Stimulated activated CD4-positive, alpha-beta T cell treated with anti-CD3 and anti-CD28 coated beads, Interleukin-4, amount 100 ng/mL, for 4 hours (primary cell): ENCODE measurements at places on chromosomes 4 and X.

DNA sequence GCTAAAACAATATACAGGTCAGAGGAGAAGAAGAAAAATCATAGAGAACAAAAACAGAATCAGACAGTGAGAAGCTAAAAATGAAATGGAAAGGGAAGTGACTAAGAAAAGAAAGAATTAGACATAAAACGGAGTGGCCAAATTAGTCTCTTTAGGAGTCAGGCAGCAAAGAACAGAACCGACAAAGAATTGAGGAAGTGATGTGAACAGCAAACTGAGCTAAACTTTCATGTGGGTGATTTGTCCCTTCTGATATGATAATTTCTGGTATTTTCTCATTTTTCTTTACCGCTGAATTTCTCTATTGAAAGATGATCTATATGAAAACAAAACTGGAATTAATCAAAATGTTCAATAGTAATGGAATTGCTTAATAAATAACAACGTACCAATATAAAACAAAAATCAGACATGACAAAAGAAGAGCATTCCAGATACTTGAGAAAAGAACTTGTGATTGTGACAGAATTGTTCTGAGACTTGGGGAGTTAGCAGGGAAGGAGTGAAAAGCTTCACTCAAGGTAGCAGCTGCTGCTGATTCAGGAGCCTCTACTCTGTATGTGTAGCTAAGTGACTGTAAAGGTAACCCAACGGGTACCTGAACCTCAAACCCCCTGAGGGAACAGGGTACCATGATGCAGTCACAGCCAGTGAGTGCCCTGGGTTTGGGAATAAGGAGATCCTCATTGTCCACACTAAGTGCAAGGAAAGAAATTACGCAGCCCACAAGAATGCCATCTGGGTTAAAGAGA lies 8.8 kb downstream of the TAPT1 start:
- DNase-seq, result no peak

GRCh38 chr4:7299010-7299907 lies 106.9 kb downstream of the SORCS2 start:
- DNase-seq, result no peak

DNA sequence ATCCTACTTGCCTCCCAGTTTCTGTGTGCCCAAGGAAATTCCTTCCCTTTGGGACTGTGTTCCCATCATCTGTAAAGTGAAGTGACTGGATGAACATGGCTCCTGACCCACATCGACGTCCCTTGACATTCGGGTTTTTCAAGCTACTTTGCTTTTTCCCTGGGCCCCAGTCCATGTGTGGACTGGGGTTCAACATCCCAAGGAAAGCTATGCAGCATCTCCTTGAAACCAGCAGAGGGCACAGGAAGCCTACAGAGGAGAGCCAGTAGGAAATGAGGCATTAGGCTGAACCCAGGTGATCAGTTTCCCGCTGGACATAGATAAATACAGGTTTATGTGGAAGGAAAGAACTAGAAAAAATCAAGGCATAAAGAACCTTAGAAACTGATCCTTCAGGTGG lies 145.1 kb upstream of the ARHGEF9 start:
- DNase-seq, result no peak

GRCh38 chrX:84078991-84079390 lies 109.0 kb downstream of the RPS6KA6 start:
- DNase-seq, result no peak

GRCh38 chr4:70704931-70705182 lies 16.5 kb downstream of the UTP3 start:
- no peak for DNase-seq

- no peak for DNase-seq
Measured at GRCh38 chrX:10156199-10157031, at the start of gene CLCN4. Gene CLCN4 (plus strand): TSS chrX:10156975. CDS start chrX:10185033, 28,058 bp downstream.

- no peak for DNase-seq
Measured at GRCh38 chr4:164789047-164789446, 35.1 kb downstream of the SMIM31 start.

DNA sequence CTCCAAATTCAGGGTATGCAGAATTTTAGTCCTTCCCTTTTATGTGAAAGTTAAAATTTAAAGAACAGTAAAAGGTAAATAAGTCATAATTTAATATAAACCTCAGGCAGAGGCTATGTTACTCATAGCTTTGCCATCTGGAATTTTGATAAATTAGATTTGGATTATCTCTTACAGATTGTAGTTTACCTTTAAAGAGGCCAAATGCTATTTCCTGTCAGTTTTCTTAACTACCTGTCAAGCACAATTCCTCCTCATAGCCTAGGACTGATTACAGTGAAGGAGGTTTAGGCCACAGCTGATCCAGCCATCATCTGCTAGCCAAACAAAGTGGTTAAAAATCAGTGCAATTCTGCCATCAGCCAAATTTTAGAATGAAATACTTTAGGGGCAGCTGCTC lies 128.1 kb downstream of the MFAP3L start:
- DNase-seq, result no peak

DNA sequence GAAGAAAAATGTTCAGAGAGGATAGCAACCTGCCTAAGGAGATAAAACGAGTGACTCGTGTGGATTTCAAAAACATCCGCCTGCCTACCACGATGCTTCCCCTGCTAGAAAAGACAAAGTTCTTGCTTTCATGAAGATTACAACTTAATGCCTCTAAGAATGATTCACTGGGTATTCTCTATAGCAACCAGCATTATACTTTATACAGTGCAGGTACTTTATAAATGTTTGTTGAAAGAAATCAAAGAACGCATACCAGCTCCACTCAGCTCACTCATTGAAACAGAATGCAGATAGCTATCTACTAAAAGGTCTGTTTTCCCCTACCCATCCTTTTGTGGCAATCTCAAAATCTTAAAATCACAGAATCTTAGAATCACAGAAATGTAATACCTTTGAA lies 33.7 kb downstream of the GASK1B start:
- DNase-seq, result no peak

DNA sequence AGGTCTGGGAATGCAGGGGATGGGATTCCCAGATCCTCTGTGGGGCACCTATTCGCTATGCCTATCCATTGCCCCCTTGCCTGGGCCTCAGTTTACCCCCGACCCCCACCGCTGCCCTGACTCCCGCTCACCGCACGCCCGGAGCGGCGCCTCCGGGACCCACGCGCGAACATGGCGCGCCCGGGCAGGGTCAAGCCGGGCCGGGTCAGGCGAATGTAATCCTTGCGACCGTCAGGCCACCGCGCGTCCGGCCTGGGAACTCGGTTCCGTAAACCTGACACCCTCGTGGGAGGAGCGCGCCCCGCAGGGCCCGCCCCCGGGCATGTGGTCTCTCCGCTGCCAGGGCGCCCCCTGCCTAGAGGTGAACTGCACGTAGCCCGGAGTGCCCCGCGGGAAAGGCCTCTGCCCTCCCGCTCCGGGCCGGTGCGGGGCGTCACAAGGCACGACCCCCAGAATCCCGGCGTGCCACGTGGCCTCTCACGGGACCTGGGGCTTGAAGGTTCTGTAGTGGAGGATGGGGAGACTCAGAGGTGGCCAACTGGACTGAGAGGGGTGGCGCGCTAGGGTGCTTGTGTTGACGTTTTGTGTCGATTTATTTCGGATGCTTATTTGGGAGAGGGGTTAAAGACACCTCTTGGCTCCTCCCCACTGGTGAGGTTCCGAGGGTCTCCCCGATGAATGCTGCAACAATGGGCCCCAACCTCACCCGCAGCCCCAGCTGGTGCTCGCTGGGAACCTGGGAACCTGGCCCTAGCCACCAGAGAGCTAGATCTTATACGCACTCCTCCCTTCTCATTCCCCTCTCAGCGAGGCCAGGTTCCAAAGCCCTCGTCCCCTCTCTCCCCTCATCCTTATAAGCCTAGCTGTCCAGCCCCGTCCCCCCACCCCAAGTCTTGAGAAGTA lies at the start of gene PRICKLE3:
Gene PRICKLE3, minus strand, starts transcription at position 249 of the 903 bp plus-strand sequence. Its CDS starts 76 bp downstream, at position 173.
- peak; percentile 74 for DNase-seq

GRCh38 chrX:134679221-134679620 lies 20.9 kb upstream of the PLAC1 start:
- DNase-seq, result no peak

DNA sequence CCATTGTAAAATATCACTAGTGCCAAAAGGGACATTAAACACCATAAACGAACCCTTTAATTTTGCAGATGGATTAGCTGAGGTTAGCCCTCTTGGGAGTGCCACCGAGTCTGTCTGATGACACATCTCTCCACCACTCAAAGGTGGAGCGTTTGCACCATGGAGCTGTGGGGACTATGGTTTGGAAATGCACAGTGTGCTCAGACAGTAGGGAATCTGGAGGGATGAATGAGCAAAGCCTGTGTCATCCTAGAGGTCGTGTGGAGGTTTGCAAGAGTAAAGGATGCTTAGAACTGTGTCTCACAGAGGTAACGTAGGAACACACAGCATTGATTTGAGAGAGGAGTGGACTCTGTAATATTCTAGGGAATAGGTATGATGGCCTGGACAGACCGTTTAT lies 93.7 kb downstream of the CLNK start:
- no peak for DNase-seq

DNA sequence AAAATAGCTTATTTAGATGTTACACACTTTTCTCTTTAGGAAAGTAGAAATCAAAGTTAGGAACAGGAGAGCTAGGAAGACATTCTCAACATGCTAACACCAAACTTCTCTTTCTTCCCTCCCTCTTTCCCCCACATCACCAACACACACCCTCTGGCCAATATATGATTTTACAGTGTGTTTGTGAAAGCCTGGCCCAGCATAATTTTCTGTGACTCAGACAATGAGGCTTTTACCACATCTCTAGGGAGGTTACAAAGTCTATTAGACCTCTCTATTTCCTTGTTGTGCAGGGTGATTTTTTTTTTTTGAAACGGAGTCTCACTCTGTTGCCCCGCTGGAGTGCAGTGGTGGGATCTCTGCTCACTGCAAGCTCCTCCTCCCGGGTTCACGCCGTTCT lies 189.9 kb downstream of the AASDH start:
- no peak for DNase-seq

DNA sequence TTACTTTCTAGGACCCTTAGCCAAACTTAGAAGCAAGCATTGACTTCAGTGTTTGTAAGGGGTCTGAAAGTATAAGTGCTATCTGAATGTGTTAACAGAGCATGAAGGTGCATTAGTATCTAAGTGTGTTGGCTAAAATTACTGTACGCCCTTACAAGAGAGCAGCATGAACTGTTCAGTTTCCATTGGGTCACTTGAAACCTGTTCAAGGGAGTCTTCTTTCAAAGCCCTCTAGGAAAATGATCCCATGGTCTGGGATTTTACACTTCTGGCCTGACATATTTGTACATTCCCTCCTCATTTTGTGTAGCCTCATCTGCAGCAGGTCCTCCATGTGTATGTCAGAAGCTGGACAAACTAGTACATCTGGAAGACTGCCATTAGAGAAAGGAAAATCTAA lies 3.2 kb downstream of the PRDX4 start:
- no peak for DNase-seq

GRCh38 chr4:660401-660800 lies 13.7 kb downstream of the ATP5ME start:
- no peak for DNase-seq

GRCh38 chr4:8703857-8704495 lies 111.4 kb downstream of the CPZ start:
- DNase-seq, result no peak

DNA sequence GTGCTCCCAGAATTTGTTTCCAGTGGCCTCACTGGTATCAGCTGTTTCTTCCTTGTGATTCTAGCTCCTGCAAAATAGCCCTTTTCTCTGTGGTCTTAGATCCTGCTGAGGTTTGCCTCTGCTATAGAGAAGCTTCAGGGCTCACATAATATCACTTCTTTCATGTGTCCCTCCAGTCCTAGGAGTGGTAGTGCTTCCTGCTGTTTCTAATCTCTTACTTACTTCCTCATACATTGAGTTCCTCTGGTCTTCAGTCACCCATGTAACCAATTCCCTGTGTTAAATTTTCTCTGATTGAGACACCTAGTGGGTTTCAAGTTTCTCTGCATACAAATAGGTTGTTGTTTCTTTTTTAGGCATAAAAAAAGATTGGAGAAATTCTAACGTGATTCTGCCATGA lies 1567.9 kb downstream of the ARAP2 start:
- DNase-seq, result no peak

DNA sequence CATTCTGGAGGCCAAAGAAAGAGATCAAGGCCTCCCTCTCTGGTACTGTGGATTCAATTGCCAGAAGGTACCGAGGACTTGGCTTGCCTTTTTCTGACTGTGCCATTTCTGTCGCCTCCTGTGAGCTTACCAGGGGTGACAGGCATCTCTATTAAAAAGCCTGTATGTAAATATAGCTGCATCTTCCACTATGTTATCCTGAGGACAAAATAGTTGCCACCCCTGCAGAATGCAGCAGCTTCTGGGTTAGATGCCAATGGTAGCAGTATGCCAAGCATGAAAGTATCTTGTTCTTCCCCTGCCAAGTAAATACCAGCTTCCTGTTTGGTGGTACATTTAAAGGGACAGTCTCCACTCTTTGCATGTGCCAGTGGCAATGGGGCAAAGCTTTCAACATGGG lies 10.7 kb downstream of the TRPC5OS start:
- no peak for DNase-seq

- DNase-seq, result no peak
Measured at GRCh38 chrX:31459361-31459760, 387.5 kb upstream of the FTHL17 start.
